Activated B cell treated with CpG ODN at 0.5 μM for 24 hours (primary cell): ENCODE measurements at places on chromosomes 5 and 9. TPM values are rescaled to one million over a fixed set of nuclear protein-coding genes. Genes with fewer than 3 reads are reported as not detected.

DNA sequence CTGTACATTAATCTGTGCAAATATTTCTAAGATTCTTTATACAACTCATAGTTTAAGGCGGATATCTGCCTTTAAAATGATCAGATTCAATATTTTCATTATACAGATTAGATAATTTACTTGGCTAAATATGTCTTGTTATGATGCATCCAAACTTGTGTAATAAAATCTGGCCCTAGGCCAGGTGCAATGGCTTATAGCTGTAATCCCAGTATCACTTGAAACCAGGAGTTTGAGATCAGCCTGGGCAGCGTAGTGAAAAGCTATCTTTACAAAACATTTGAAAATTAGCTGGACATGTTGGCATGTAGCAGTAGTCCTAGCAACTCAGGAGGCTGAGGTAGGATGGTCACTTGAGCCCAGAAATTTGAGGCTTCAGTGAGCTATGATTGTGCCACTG, 2002.2 kb upstream of the ACO1 start:
- DNase-seq: no peak

GRCh38 chr5:61366497-61367240, 34.6 kb downstream of the ZSWIM6 start:
- no peak for DNase-seq

- no peak for DNase-seq
These were observed 1.8 kb upstream of the SH2D3C start for GRCh38 chr9:127780126-127780885.

DNA sequence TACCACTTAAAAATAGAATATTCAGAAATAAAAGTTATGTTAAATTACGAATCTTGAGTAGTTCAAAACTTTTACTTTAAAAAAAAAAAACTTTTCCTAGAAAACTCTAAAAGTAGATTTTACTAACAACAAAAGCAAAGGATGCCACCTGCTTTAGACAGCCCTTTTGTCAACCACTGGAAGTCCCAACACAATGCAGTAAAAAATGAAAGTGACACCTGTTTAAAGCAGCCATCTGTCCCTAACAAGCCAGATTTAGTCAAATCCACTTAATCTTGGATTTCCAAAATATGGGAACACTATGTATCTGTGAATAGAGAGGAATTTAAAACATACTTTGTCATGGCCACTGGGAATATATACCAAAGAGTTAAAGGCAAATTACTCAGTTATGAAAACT, 3.8 kb downstream of the RFX3 start:
- no peak for DNase-seq

The NREP gene
- 12.6 and 14.7 TPM in 2 replicates for total RNA-seq

The GABBR2 gene
- not detected in 2 replicates for total RNA-seq

- no peak for DNase-seq
These were observed 148.3 kb downstream of the ENC1 start for GRCh38 chr5:74492230-74492629.

The NMUR2 gene
- not detected in 2 replicates for total RNA-seq

DNA sequence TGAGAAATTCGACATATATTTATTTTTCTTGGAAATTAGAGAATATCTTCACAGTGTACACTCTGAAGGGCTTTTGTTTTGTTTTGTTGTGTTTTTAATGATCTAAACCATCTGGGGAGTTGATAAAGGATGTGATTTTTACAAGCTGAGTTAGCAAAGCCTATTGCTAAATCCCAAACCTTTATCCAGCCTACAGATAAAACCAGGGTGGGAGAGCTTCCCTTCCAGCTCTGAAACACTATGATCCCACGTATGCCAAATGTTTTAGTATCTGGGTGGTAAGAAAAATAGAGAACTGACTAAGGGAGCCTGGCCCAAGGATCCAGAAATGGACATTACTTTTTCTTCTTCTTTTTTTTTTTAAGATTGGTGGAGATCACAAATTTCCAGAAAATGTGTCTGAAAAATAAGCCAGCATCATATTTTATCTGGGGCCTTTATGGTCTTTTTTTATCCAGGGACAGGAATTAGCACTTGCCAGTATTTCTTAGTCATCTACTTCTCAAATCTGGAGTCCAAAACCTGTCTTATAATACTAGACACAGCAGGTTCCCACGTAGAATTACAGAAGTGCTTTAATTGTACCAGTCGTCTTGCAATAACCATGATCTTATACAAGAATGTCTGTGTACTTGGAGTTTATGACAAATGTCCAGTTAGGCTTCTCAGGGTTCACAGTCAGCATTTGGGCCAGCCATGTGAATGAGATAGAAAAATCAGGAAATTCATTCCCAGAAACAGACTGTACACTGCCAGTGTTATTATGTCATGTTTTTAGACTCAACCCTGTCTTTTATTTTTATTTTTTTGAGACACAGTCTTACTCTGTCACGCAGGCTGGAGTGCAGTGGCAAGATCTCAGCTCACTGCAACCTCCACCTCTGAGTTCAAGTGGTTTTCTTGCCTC, 290.8 kb upstream of the MPDZ start:
- DNase-seq: no peak

The QRFP gene
- total RNA-seq: not detected in 2 replicates

The PCDHGB3 gene
- 2.0 and 2.6 TPM in 2 replicates for total RNA-seq

DNA sequence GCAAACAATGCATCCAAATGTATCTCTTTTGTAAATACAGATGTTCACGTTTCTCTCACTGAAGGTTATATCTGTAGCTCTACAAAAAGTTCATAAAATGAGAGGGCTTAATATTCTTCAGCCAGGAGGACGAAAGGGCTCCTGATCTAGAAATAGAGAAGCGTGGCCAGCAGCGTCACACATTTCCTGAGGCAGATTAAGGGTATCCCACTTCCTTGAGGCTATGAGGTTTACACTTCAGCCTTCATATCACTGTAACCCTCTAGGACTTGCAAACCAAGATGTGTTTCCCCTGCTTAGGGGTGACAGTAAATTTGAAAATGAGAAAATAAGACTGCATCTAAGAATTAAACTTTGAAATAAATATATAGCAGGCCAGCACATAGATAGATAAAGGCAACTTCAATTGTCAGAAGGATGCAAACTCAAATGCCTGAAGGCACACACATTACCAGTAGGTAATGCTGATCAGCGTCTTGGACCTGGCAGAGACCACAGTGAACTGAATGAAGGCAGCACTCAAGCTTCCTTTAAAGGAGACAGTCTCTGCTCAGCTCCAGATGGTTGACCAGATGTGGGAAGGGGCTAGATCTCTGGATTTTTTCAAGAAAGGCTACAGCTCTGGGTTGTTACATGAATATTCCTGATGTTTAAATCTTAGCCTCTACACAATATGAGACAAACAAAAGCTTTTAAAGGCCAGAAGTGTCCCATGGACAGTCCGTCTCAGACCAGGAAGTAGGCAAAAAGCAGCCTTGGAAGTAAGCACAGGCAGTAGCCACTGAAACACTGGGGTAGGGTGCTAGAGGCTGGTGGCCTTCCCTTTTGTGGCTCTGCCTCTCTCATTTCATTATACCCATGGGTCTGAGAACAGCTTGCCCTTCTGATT, 197.7 kb downstream of the MCTP1 start:
- no peak for DNase-seq

- no peak for DNase-seq
These were observed 1348.7 kb upstream of the C9orf72 start for GRCh38 chr9:28921857-28922500.

The WDR38 gene
- total RNA-seq: not detected in 2 replicates

The BASP1 gene
- total RNA-seq: 316 and 318 TPM in 2 replicates

DNA sequence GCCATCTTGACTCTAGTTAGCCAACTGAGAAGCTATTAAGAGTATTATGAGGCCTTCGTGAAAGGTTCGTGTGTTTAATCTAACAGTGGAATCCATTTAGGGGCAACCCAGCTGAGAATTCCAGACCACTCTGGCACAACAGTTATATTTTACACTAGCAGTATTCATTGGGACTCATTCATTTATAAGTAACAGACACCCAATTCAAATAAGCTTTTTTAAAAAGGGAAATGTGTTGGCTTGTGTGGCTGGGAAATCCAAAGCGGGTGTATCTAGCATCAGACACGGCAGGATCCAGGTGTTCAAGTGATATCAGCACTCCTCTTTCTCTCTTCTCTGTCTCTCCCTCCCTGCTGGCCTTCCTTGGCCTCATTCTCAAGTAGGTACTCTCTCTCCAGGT, 46.0 kb upstream of the SHC3 start:
- no peak for DNase-seq

DNA sequence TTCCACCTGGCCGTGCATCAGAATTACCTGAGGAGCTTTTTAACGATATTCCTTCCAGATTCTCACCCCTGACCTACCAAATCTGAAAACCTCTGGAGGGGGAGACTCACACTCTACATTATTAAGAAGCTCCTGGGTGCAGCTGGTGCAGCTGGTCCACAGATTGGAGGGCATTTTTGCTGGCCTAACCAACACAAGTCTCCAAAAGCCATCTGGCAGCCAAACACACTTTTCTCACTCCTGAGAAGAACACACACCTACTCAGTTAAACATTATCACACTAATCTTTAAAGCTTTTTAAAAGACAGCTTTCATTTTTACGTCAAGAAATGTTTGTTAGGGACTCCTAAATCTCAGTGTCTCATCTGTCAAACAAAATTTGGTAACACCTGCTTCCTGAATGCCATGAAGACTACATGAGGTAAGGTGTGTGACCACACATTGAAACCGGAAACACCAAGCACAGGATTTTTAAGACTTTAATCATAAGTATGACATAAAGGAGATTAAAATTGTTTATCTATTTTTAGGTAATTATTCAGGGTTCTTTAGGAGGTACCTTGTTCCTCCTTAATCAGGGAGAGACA, 14.2 kb upstream of the PTPN3 start:
- no peak for DNase-seq

- no peak for DNase-seq
These were observed 161.9 kb upstream of the GAS1 start for GRCh38 chr9:87109231-87109631.

The TAF11L13 gene
- not detected in 2 replicates for total RNA-seq

- no peak for DNase-seq
These were observed 250.4 kb downstream of the NSG2 start for GRCh38 chr5:174295702-174296436.

DNA sequence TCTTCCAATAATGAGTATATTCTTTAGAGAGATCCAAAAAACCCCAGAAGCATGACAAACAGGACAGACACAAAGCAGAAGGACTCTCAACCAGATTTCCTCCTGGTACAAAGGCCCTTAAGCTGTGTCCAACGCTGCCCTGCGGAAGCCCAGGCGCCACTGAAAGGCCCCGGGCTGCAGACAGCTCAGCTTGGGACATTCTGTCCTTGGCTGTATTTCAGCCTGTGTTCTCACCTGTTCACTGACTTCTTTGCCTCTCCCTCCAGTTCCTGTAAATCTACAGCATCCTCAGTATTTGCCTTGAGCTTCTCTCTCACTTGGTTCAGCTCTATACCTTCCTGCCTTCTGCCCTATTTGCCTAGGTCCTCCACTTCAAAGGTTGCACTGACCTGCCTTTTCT, 96.5 kb downstream of the SH3TC2 start:
- DNase-seq: no peak

The FAM81B gene
- not detected in 2 replicates for total RNA-seq

DNA sequence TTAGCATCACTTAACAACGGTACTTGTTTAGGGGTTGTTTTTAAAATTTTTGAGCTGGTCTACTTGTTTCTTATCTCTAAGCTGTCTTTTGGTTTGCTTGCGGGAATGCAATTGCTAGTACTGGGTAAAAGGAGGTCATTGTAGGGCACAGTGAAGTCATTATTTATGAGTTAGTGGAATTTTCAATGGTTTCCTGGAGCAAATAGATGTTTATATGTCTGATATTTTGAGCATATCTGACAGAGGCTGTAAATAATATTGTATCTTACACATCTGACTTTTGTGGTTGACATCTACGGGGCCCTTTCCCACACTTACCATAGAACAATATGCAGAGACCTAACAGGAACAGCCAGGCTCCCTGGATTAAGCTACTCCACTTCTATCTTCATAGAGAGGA, 90.4 kb upstream of the IL6ST start:
- no peak for DNase-seq

The NUTM2G gene
- total RNA-seq: not detected in 2 replicates

DNA sequence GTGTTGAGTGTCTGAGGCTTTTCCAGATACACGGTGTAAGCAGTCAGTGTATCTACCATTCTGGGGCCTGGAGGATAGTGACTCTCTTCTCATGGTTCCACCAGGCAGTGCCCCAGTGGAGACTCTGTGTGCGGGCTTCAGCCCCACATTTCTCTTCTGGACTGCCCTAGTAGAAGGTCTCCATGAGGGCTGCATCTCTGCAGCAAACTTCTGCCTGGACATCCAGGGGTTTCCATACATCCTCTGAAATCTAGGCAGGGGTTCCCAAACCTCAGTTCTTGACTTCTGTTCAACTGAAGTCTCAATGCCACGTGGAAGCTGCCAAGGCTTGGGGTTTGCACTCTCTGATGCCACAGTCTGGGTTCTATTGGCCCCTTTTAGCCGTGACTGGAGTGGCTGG, 256.6 kb upstream of the ITGA1 start:
- no peak for DNase-seq

DNA sequence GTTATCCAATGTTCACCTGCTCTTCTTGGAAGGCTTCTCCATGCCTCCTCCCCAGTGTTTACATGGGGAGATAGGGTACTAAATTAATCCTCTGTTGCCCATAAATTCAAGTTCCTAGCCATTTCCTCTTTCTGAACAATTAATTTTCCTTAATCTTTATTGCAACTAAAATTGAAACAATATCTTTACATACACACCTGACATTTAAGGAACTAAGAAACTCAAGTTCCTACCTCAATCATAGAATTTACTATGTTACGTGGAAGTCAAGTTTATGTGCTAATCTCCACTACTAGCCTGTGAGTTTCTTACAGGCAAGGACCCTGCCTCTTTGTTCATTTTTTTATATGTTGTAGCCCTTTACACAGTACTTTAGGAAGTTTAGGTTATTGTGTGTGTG, 10.1 kb upstream of the ADRB2 start:
- no peak for DNase-seq
